ENCODE measurements at places on chromosomes 2 and 18.

DNA sequence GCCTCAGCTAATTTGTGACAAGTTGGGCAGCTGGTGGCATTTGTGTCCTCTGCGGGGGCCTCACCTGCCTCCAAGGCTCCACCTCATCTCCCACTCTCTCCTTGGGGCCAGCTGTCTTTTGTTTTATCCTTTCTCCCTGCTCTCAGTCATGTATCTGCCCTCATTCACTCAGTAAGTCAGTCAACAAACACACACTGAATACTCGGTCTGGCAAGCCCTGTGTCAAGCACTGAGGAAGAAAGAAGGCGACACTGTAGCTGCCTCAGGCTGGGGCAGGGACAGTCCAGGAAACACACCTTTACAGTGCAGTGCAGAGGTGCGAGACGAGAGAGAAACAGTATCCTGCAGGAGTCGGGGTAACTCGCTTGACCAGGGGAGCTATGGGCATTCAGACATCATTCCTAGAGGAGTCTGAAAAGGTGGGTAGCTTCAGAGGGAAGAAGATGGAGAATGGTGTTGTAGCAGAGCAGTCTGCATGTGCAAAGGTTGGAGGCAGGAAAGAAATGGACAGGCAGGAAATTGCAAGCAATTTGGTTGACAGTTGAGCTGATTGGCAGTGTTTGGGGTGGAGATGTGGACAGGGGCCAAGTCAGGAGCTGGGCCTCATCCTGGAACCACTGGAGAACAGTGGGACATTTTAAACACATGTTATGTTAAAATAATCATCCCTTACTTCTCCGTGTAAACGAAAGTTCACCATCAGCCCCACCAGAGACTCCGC lies 34.9 kb downstream of the SCTR start:
- DNase-seq, result no peak

DNA sequence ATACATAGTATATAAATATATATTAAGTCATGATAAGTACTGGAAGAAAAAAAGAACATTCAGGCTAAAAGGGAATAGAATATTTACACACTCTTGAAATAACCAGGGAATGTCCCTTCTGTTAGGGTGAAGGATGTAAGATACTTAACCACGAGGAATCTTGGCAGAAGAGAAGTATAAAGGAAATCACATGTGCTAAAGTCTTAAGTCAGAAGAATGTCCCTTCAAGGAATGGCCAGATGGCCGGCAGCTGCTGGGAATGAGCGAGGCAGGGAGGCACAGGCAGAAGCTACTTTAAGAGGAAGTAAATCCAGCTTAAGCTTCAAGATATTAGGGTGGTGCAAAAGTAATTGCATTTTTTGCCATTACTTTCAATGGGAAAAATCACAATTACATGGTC lies 5.5 kb downstream of the CCDC102B start:
- DNase-seq, result no peak

GRCh38 chr2:159968279-159968900 lies 94.0 kb downstream of the PLA2R1 start:
- DNase-seq, result peak; percentile 88

- DNase-seq, result no peak
Observed at GRCh38 chr2:2998971-2999370, 378.6 kb downstream of the EIPR1 start.

DNA sequence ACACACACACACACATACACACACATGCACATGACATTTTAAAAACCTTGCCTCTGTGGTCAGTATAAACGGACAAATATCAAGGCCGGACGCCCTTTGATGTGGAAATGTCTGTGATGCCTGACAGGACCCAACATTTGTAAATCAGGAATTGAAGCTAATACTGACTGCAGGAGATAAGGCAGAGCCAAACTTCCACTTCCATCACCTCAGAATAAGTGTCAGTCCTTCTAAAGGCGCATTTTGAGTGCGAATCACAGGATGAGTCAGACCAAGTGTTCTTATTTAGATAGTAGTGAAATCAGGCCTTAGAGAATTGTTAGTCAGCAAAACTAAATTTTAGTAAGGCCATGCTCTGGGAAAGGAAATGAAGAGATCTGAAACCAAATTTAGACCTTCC lies 211.7 kb upstream of the LRATD1 start:
- no peak for DNase-seq

GRCh38 chr2:100267751-100268150 lies 54.5 kb downstream of the LONRF2 start:
- no peak for DNase-seq

GRCh38 chr18:53458944-53459580 lies 765.4 kb downstream of the MBD2 start:
- no peak for DNase-seq

- DNase-seq, result no peak
Observed at GRCh38 chr2:95208106-95208505, 785 bp downstream of the ZNF892 start.

DNA sequence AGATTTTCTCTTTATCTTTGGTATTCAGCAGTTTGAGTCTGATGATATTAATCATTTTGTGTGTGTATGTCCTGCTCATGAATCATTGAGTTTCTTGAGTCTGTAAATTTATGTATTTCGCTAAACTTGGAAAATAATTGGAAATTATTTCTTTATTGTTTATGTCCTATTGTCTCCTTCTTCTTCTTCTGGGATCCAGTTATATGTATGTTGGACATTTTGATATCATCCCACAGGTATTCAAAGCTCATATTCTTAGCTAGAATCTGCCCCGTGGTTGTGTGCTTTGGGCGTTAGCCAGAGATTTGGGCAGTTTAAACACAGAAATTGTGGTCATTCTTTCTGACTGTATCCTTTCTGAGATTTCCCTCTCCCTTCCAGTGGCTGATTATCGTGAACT lies 243.0 kb upstream of the SPRED2 start:
- no peak for DNase-seq

- no peak for DNase-seq
Observed at GRCh38 chr2:71711133-71711855, 257.9 kb downstream of the DYSF start.

- no peak for DNase-seq
Observed at GRCh38 chr2:124571836-124572235, 546.7 kb downstream of the CNTNAP5 start.

GRCh38 chr2:121527009-121527682 lies 3.5 kb upstream of the RNU4ATAC start:
- no peak for DNase-seq

GRCh38 chr18:42025491-42025890 lies 70.5 kb downstream of the PIK3C3 start:
- DNase-seq, result no peak

DNA sequence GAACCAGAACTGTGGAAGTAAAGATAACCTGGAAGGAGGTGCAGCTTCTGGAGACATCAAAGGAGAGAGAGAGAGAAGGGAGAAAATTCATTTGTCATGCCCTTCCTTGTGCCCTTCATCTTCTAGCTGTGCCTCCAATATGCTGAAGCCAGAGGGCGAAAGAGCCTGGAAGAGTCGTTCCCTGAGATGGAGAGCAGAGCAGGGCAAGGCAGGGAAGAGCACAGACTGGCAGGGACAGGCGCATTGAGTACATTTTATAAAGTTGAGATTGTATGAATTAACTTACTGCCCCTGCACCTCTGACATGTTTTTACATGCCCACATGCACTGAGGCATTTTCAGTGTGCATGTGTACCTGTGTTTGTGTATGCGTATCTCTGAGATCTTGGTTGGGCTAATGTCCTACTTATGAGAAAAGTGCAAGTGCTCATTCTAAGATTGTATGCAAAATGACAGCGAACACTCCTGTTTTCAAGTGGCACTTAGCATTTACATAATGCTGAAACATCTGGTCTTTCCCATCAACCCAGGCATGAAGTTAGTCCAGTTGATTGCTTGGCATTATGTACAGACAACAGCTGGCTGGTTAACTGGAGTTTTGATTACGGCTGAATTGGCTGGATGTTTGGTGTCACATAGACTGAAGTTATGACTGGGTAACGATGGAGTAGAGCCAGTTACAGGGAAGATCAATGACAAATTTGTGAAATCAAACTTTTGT lies 23.7 kb upstream of the MMADHC start:
- no peak for DNase-seq

GRCh38 chr18:35267161-35267651 lies 22.8 kb downstream of the ZSCAN30 start:
- DNase-seq, result peak; percentile 93

DNA sequence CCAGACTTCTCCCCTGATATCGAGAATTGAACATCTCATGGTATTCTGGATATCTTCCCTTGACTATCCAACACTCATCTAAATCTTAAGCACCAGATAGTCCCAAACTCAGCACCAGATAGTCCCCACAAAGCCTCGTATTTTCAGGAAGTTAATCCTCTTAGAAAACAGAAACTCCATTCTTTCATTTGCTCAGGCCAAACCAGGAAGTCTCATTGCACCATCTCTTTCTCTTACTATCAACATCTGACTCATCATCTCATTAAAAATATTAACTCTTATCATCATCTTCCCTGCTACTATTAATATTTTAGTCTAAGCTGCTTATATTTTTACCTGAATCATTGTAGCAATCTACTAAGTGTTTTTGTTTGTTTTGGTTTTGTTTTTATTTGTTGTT lies 286.4 kb downstream of the GALNT13 start:
- no peak for DNase-seq

DNA sequence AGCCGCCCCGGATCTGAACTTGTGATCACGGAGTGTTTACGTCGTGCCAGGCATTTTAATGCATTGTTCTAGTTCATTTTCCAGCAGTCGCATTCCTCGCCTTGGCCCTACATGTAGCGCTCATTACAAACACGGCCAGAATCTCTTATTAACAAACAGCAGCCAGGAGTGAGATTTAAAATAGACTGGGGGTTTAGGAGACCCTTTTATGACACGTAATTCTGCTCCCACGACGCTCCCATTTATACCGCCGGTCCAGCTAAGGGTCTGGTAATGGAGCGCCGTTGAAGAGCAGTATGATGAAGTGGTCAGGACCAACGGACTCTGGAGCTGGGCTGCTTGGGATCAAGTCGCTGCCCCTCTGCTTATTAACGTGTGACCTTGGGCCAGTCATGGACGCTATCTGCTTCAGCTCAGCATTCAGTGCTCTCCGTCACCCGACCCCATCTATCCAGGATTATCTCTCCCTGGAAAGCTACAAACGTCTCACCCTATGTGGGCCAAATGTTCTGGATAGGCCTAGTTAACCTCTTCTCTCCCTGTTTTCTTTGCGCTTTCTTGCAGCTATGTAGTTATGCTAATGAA lies 745 bp downstream of the MSH2 start:
- peak; percentile 79 for DNase-seq

- DNase-seq, result no peak
Observed at GRCh38 chr2:227241005-227241404, 76.6 kb downstream of the COL4A3 start.

Measured in NCI-H2227 treated with DMSO at 0.1 percent for 48 hours (cell line).